H9 (cell line): ENCODE measurements at places on chromosomes 4 and X. TPM values are rescaled to one million over a fixed set of nuclear protein-coding genes. Genes with fewer than 3 reads are reported as not detected.

GRCh38 chrX:49310371-49310770, 6.9 kb downstream of the GAGE10 start:
- peaks cover 4% of the 10 kb centered on the region; the same call in 1 of the 2 replicates for H3K4me1 ChIP-seq
- peak overlapping the region; percentile 9; the same call in 2 of the 3 replicates for H3K4me3 ChIP-seq
- peaks cover 10% of the 10 kb centered on the region; the same call in 2 of the 3 replicates for H3K36me3 ChIP-seq
- no peak overlapping the region for H3K27ac ChIP-seq
- no peak for DNase-seq

- H3K4me3 ChIP-seq = no peak overlapping the region
- peaks cover 4% of the 10 kb centered on the region; the same call in 1 of the 2 replicates for H3K36me3 ChIP-seq
- no peak overlapping the region for H3K27ac ChIP-seq
- no peak for DNase-seq
- no peaks in the 10 kb centered on the region for H3K27me3 ChIP-seq
These were observed 443.7 kb upstream of the FGF16 start for GRCh38 chrX:77003530-77003929.

DNA sequence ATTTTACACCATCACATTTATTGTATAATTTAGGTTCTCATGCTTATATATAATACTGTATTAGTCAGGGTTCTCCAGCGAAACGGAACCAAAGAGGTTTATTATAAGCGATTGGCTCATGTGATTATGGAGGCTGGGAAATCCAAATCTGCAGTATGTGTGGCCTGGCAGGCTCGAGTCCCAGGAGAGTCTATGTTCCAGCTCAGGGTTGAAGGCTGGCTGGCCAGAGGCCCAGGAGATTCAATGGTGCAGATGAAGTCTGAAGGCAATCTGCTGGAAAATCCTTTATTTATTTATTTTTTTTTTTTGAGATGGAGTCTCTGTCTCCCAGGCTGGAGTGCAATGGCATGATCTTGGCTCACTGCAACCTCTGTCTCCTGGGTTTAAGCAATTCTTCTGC, 63.0 kb upstream of the WDFY3 start:
- H3K36me3 ChIP-seq = peaks cover 25% of the 10 kb centered on the region
- DNase-seq = no peak
- no peak overlapping the region for H3K27ac ChIP-seq
- H3K27me3 ChIP-seq = no peaks in the 10 kb centered on the region
- no peak overlapping the region for H3K4me3 ChIP-seq
- no peaks in the 10 kb centered on the region for H3K4me1 ChIP-seq

DNA sequence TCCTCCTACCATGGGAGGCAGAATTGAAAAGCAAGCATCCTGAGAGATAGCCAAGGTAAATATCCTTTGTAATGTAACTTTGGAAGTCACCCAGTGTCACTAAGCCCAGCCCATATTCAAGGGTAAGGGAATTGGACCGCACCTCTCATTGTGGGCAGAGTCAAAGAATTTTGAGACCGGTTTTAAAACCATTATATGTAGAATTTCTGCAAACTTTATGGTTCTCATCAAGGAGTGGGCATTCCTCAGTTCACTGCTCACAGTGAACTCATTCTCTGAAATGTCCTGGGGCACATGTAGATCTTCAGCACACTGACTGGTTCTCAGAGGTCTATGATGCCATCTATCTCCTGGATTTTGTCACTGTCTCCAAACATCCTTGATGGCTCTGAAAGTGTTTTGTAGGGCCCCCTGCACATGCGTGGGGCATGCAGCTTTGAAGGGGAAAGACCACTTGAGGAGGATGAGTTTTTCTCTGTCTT, 35.3 kb upstream of the CHRNA9 start:
- DNase-seq = no peak
- no peaks in the 10 kb centered on the region for H3K27me3 ChIP-seq
- no peak overlapping the region for H3K4me3 ChIP-seq

- H3K36me3 ChIP-seq = peaks cover 5% of the 10 kb centered on the region; the same call in 1 of the 2 replicates
- H3K27ac ChIP-seq = no peak overlapping the region
- no peaks in the 10 kb centered on the region for H3K27me3 ChIP-seq
- peaks cover 6% of the 10 kb centered on the region for H3K4me1 ChIP-seq
- DNase-seq = no peak
These were observed 139.3 kb downstream of the AFF1 start for GRCh38 chr4:87074121-87074488.

DNA sequence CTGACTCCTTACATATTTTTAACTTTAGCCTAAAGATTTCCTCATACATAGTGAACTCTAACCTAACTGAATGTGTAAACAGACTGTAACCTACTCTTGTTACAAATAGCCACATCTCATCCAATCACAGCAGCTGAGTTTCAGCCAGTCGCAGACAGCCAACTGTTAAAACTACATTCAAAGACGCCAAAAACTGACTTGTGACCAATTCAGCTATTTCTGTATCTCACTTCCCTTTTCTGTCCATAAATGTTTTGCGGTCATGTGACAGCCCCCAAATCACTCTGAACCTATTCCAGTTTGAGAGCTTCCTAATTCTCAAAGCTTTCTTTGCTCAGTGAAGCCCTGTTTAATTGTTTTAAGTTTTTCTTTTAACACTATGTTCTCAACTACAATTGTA, 2731.9 kb downstream of the ARAP2 start:
- no peaks in the 10 kb centered on the region for H3K27me3 ChIP-seq
- peaks cover 9% of the 10 kb centered on the region for H3K36me3 ChIP-seq
- DNase-seq = no peak
- H3K27ac ChIP-seq = no peak overlapping the region
- no peaks in the 10 kb centered on the region for H3K4me1 ChIP-seq

GRCh38 chr4:47837094-47837907, 566 bp downstream of the CORIN start:
- peaks cover 14% of the 10 kb centered on the region for H3K36me3 ChIP-seq
- H3K27me3 ChIP-seq = no peaks in the 10 kb centered on the region
- peak; percentile 73 for DNase-seq
- H3K4me3 ChIP-seq = peak overlapping the region; percentile 87
- no peak overlapping the region for H3K27ac ChIP-seq

- no peak for DNase-seq
- no peaks in the 10 kb centered on the region; the same call in 1 of the 2 replicates for H3K4me1 ChIP-seq
- H3K36me3 ChIP-seq = peaks cover 37% of the 10 kb centered on the region
- no peak overlapping the region for H3K4me3 ChIP-seq
- no peak overlapping the region for H3K27ac ChIP-seq
- H3K27me3 ChIP-seq = no peaks in the 10 kb centered on the region
These were observed 390.7 kb downstream of the GBA3 start for GRCh38 chr4:23083391-23083790.

- H3K27ac ChIP-seq = no peak overlapping the region
- H3K27me3 ChIP-seq = no peaks in the 10 kb centered on the region
- no peaks in the 10 kb centered on the region for H3K36me3 ChIP-seq
- DNase-seq = no peak
These were observed 39.3 kb upstream of the RPL34 start for GRCh38 chr4:108581083-108581482.

GRCh38 chrX:132292793-132293192, 73.5 kb upstream of the RAP2C start:
- H3K36me3 ChIP-seq = peaks cover 10% of the 10 kb centered on the region
- no peaks in the 10 kb centered on the region for H3K4me1 ChIP-seq
- no peaks in the 10 kb centered on the region for H3K27me3 ChIP-seq
- H3K27ac ChIP-seq = no peak overlapping the region

DNA sequence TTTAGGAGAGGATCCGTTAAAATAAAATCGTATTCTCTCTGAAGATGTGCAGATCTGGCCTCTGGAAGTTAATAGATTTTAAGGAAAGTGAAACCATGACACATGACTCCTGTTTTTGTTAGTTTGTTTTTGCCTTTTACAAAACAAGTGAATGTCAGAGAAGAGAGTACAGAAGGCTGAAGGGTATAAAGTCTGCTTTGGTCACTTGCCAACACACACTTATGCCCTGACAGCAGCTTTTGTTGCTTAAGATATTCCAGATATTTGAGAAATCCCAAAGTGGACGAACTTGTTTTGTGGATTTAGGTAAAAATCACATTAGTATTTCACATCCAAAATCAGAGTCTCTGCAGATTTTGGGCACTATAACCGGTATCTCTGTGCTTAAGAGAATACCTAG, 192.4 kb upstream of the RASGEF1B start:
- no peaks in the 10 kb centered on the region for H3K36me3 ChIP-seq
- no peak for DNase-seq
- no peaks in the 10 kb centered on the region for H3K4me1 ChIP-seq
- no peak overlapping the region for H3K27ac ChIP-seq
- no peaks in the 10 kb centered on the region for H3K27me3 ChIP-seq

GRCh38 chr4:161525121-161525520, 638.7 kb downstream of the FSTL5 start:
- H3K4me1 ChIP-seq = no peaks in the 10 kb centered on the region
- no peaks in the 10 kb centered on the region for H3K27me3 ChIP-seq
- no peak for DNase-seq
- H3K36me3 ChIP-seq = peaks cover 4% of the 10 kb centered on the region; the same call in 1 of the 2 replicates

GRCh38 chr4:16555156-16555555, 328.9 kb upstream of the TAPT1 start:
- no peak overlapping the region for H3K4me3 ChIP-seq
- no peaks in the 10 kb centered on the region for H3K4me1 ChIP-seq
- DNase-seq = no peak
- H3K27ac ChIP-seq = no peak overlapping the region
- H3K27me3 ChIP-seq = no peaks in the 10 kb centered on the region
- H3K36me3 ChIP-seq = peaks cover 18% of the 10 kb centered on the region

- H3K36me3 ChIP-seq = no peaks in the 10 kb centered on the region
- no peaks in the 10 kb centered on the region for H3K4me1 ChIP-seq
- H3K4me3 ChIP-seq = no peak overlapping the region
- H3K27me3 ChIP-seq = no peaks in the 10 kb centered on the region
- no peak overlapping the region for H3K27ac ChIP-seq
These were observed 104.4 kb downstream of the PJA1 start for GRCh38 chrX:69060631-69061408.

GRCh38 chr4:1011022-1011665, at the start of gene FGFRL1:
FGFRL1 (plus strand) TSS chr4:1011626; CDS start chr4:1012486, 860 bp downstream.
- peaks cover 22% of the 10 kb centered on the region; the same call in 1 of the 2 replicates for H3K27me3 ChIP-seq
- DNase-seq = peak; percentile 90
- H3K36me3 ChIP-seq = peaks cover 4% of the 10 kb centered on the region

TLR7 gene
- total RNA-seq = not detected in 2 replicates

USP9X gene
- 268 and 284 TPM in 2 replicates for total RNA-seq

RPL36A gene
- total RNA-seq = 411 and 428 TPM in 2 replicates

EDA gene
- total RNA-seq = 7.7 and 8.1 TPM in 2 replicates

RAB41 gene
- not detected in 2 replicates for total RNA-seq

TMEM144 gene
- 3.4 and 3.6 TPM in 2 replicates for total RNA-seq

GUCY1B1 gene
- 0.50 and 0.59 TPM in 2 replicates for total RNA-seq

UTP3 gene
- 49.3 and 51.9 TPM in 2 replicates for total RNA-seq

GPR50 gene
- 11.9 and 12.2 TPM in 2 replicates for total RNA-seq
